ENCODE measurements at places on chromosomes 7 and 10. TPM values are rescaled to one million over a fixed set of nuclear protein-coding genes. Genes with fewer than 3 reads are reported as not detected.

FKBP6 gene
- total RNA-seq = not detected

RASA4 gene
- 3.8 TPM for total RNA-seq

PPP1R3A gene
- total RNA-seq = not detected

LYZL1 gene
- not detected for total RNA-seq

AOAH gene
- not detected for total RNA-seq

KCP gene
- not detected for total RNA-seq

CUBN gene
- 4.2 TPM for total RNA-seq

C10orf67 gene
- total RNA-seq = not detected

HOXA13 gene
- not detected for total RNA-seq

CADPS2 gene
- 48.0 TPM for total RNA-seq

HOXA6 gene
- total RNA-seq = 2.4 TPM

STAG3 gene
- total RNA-seq = 0.20 TPM

HOXA1 gene
- 0.40 TPM for total RNA-seq

UCN3 gene
- not detected for total RNA-seq

NRCAM gene
- total RNA-seq = 1.2 TPM

RASSF4 gene
- 6.1 TPM for total RNA-seq

GPR158 gene
- not detected for total RNA-seq

UPK3BL1 gene
- total RNA-seq = 6.9 TPM

PHKG1 gene
- total RNA-seq = 0.20 TPM

ZDHHC16 gene
- total RNA-seq = 21.6 TPM

TAS2R4 gene
- total RNA-seq = 0.22 TPM

HOXA7 gene
- total RNA-seq = 1.5 TPM

PPP1R17 gene
- not detected for total RNA-seq

PPP1R9A gene
- total RNA-seq = 9.9 TPM

NODAL gene
- not detected for total RNA-seq

ELAPOR2 gene
- 84.1 TPM for total RNA-seq

CRYGN gene
- not detected for total RNA-seq

MIOS gene
- total RNA-seq = 12.9 TPM
